ENCODE measurements at places on chromosomes 11 and 22.

DNA sequence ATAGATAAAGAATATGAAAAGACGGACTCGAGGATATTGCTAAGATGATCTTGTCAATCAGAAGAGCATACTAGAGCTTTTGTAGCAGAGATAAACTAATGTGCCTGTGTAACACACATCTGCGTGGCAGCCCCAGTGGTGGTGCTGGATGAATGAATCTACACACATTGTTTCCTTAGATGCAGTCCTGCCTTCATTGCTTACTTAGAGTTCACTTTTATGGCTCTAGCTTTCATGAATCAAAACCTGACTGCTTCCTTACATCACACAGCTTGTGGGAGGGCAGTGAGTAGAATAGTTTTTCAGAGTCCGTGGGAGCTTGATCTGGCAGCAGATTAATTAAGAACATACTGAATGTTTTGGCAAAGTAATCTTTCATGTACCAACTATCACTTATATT lies 83.7 kb downstream of the EXT2 start:
- no peak for DNase-seq

DNA sequence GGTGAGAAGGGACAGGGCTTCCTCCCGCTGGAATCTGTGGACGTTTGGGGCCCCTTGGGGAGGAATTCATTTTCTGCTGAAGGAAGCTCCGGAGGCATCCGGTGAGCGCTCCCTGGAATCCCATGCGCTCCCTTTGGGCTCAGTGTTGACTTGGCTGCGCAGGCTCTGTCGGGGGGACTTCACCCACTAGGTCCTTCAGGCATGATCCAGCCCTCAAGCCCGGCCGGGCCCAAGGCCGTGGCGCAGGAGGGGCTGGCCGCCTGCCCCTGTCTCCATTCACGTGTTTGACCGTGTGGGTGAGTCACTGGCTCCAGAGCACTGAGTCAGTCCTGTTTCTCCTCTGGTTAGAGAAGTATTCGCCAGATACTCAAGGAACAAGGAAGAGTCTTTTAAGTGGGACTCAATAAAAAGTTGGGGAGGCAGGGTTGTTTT lies 1.4 kb downstream of the CTTN start:
- peak; percentile 10 for DNase-seq

GRCh38 chr22:48485149-48486133 lies 1342.2 kb downstream of the BRD1 start:
- no peak for DNase-seq

GRCh38 chr11:66708094-66708493 lies 20.9 kb downstream of the SPTBN2 start:
- no peak for DNase-seq

- no peak for DNase-seq
Measured at GRCh38 chr11:95182397-95182796, 48.6 kb downstream of the SESN3 start.

- no peak for DNase-seq
Measured at GRCh38 chr11:14359501-14360031, 583 bp upstream of the RRAS2 start.

GRCh38 chr11:92744929-92745585 lies 224.4 kb upstream of the MTNR1B start:
- no peak for DNase-seq

DNA sequence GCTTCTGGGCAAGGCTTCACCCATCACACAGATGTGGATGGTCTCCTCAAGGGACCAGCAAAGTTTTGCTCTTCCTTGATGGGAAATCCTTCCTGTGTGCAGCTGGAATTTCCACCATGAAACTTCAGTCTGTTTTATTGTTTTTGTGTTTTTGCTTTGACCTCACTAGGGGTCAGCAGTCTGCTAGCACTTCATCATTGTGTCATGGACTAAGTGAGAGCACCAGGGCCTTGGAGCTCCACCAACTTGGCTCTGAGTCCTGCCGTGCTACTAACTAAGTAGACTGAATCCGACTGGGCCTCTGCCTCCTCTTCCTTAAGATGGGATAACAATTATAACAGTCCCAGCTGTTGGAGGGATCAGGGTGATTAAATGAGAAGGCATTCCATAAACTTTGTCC lies 305.8 kb upstream of the NCAM1 start:
- peak; percentile 85 for DNase-seq

DNA sequence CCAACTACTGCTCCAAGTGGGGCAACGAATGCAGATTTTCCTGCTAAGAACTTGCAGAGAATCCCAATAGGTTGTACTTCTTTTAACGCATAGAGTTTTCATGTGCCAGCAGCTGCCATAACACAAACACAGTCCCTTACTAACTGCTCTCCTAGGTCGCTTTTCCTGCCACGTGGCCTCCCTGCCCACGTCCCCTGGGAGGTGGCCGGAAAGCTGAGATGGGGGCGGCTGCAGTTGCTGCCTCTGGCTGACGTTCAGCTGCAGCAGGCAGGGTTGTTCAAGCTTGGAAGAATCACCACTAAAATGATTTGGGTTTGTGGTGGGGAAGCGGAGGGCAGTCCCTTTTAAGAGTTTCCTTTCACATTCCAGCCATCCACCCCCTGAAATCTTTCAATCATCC lies 39.3 kb downstream of the ZNF202 start:
- DNase-seq = no peak

GRCh38 chr22:31490496-31490925 lies 869 bp upstream of the EIF4ENIF1 start:
- peak; percentile 62 for DNase-seq

GRCh38 chr22:35335936-35336781 lies 36.5 kb downstream of the TOM1 start:
- no peak for DNase-seq

DNA sequence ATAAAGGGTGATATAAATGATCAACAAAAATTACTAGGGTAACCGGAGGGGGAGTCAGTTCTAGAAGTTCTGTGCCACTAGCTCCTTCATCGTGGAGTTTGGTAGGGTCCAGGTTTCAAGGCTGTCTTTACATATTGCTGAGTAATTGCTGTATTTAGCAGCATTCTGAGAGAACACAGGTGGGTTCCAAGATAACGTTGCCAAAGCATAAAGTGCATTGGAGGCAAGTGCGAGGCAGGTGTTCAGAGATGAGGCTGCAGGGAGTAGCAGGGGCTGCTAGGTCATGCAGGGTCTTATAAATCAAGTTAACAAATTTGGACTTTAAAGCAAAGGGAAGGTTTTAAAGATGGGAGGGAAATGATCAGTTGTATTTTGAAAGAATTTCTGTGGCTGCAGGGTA lies 17.8 kb downstream of the SGSM3 start:
- DNase-seq = no peak

DNA sequence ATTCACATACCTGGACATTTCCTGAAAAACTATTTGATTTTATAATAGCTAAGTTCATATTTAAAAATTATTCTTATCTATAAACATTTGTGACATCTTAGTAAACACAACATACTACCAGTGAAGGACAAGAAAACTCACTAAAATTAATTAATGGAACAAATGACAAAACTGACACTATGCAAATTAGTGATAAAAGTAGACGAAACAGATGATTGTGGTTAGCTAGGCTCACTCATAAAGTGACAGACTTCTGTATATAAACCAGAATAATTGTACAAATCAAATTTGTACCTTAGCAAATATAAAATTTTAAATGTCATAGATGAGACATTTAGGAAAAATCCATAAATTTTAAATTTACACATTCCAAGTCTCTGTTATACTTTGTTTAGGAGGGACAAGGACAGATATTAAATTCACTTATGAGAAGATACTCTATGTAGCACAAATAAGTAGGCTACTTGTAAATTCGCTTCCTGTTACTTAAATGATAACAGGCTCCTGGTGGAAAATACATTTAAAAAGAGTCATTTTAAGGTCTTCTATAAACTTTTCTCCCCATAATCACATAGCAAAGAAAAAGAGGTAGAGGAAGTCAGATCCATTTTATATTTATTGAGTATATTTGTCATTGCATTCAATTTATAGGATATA lies 81.2 kb downstream of the KIF18A start:
- no peak for DNase-seq

GRCh38 chr11:19929147-19929546 lies 216.5 kb downstream of the NAV2 start:
- no peak for DNase-seq
